HFFc6 (cell line): ENCODE measurements at places on chromosomes 12 and 14.

DNA sequence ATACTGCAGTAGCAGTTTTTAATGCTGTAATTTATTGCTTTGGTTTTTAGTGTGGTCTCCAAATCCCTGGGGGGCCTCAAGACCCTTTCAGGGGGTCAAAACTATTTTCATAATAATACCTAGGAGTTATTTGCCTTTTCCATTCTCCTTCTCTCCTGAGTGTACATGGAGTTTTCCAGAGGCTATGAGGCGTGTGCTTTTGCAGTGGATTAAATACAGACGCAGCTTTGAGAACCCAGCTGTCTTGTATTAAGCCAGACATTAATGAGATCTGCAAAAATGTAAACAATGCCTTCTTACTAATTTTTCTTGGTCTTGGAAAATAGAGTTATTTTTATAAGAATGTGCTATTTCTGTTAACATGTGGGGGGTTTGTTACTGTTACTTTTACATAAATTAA, 68.6 kb downstream of the SLC25A47 start:
- H3K36me3 ChIP-seq, result peaks cover 5% of the 10 kb centered on the region
- H3K27ac ChIP-seq, result peak overlapping the region; percentile 16
- H3K27me3 ChIP-seq, result no peaks in the 10 kb centered on the region
- peaks cover 34% of the 10 kb centered on the region for H3K4me1 ChIP-seq

DNA sequence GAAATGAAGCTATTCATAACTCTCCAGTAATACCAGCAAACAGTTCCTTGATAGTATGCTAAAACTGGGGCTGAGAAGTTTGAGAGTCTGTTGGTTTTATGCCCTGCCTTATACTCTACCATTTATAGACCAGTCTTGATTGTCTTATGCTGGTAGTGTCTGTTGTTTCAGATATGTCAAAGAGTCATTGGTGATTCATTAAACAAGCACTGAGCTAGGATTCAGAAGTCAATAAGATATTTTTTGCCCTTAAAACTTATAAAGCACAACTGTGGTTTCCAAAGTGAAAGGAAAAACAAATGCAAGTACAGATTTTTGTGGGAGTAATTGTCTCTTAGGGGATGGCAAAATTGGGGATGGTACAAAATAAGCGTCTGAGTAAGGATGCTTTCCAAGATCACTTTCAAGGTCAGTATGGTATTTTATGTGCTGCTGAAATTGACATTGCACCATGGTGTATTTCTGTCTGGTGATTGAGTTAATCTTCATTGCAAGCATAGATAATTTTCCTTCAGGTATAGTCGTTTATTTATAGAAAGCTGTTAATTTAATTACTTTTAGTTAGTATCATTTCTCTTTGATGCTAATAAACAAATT, 289.5 kb upstream of the E2F7 start:
- H3K36me3 ChIP-seq, result no peaks in the 10 kb centered on the region
- no peaks in the 10 kb centered on the region for H3K4me1 ChIP-seq
- H3K4me3 ChIP-seq, result no peak overlapping the region
- H3K27me3 ChIP-seq, result peaks cover 4% of the 10 kb centered on the region; the same call in 1 of the 2 replicates
- no peak for DNase-seq

- no peaks in the 10 kb centered on the region; the same call in none of the 2 replicates for H3K27me3 ChIP-seq
- no peak overlapping the region for H3K4me3 ChIP-seq
- no peak for DNase-seq
- H3K36me3 ChIP-seq, result no peaks in the 10 kb centered on the region
- no peak overlapping the region for H3K27ac ChIP-seq
These were observed 193.5 kb upstream of the CNOT2 start for GRCh38 chr12:70049596-70050360.

DNA sequence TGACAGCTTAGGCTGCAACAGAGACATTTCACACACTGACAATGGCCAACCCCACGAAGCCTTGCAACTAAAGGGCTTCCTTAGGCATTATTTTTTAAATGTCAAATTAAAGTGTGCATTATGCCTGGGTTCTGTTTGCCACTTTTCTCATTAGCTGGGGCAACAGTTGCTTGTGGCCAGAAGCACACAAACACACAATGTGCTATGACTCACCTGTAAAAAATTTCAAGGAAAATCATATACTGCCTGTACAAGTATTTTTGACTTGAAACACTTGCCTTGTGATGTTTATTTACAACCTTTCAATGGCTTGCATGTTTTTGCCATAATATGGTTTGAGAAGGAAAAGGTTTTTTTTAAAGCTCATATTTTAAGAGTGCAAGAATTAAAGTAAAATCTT, 1.9 kb downstream of the NTN4 start:
- peaks cover 58% of the 10 kb centered on the region for H3K4me1 ChIP-seq
- peak overlapping the region; percentile 67 for H3K27ac ChIP-seq
- peaks cover 8% of the 10 kb centered on the region for H3K27me3 ChIP-seq
- H3K4me3 ChIP-seq, result peak overlapping the region; percentile 89
- peak; percentile 64 for DNase-seq

DNA sequence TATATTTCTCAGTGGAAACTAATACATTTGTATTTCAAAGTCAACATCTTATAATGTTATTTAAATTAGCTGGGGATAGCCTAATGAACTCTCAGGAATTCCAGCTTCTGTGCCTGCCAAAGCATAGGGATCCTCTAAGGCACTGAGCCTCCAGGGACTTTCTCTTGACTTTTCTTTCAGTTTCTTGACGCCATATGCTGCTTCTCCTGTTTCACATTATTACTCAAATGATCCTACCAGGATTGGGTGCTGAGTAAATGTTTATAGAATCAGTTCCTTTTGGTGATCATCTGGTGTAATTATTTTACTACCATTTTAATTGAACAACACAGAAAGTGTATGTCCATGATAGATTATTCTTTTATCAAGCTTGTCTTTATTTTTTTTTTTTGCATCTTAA, 7.9 kb downstream of the METTL25 start:
- peaks cover 9% of the 10 kb centered on the region for H3K36me3 ChIP-seq
- no peak for DNase-seq
- H3K4me1 ChIP-seq, result peaks cover 17% of the 10 kb centered on the region
- no peaks in the 10 kb centered on the region for H3K27me3 ChIP-seq
- H3K4me3 ChIP-seq, result peak overlapping the region; percentile 52
- peak overlapping the region; percentile 6; the same call in 1 of the 2 replicates for H3K27ac ChIP-seq

GRCh38 chr12:53320352-53321195, 836 bp downstream of the AAAS start:
- peaks cover 2% of the 10 kb centered on the region; the same call in 1 of the 2 replicates for H3K27me3 ChIP-seq
- H3K36me3 ChIP-seq, result 0 out of 2 replicates have a peak, but pooled peaks cover 3% of the 10 kb centered on the region
- peak; percentile 19 for DNase-seq
- peaks cover 41% of the 10 kb centered on the region for H3K4me1 ChIP-seq
- peak overlapping the region; percentile 96 for H3K27ac ChIP-seq
- H3K4me3 ChIP-seq, result peak overlapping the region; percentile 97

DNA sequence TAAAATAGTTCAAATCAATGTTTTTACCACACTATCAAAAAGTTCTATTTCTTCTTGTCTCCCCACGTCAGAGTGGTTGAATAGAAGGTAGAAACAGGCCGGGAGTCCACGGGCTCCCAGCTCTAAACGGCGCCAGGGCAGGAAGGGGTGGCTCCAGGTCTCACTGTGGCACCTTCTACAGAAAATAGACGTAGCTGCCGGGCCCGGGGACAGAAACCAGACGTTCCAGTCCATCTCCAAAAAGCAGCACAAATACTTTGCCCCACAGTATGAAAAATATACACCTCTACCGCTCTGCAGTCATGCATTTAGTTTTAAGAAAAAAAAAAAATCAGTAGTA, 30.9 kb downstream of the CCNK start:
- peaks cover 6% of the 10 kb centered on the region; the same call in 1 of the 2 replicates for H3K36me3 ChIP-seq
- DNase-seq, result no peak
- peaks cover 10% of the 10 kb centered on the region for H3K27me3 ChIP-seq
- H3K4me1 ChIP-seq, result peaks cover 16% of the 10 kb centered on the region

DNA sequence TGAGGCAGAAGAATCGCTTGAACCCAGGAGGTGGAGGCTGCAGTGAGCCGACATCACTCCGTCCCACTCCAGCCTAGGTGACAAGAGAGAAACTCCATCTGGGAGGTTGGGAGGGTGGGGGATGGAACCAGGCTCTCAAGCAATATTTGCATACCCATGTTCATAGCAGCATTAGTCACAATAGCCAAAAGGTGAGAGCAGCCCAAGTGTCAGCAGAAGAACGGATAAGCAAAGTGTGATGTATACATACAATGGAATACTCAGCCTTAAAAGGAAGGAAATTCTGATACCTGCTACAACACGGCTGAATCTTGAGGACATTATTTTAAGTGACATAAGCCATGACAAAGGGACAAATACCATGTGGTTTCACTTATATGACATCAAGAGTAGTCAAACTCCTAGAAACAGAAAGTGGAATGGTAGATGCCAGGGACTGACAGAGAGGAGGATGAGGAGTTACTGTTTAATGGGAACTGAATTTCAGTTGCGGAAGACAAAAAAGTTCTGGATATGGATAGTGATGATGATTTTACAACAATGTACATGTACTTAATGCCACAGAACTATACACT, 11.6 kb downstream of the DAD1 start:
- H3K27me3 ChIP-seq, result no peaks in the 10 kb centered on the region
- peaks cover 39% of the 10 kb centered on the region for H3K4me1 ChIP-seq
- H3K4me3 ChIP-seq, result no peak overlapping the region
- no peak for DNase-seq

GRCh38 chr14:68740788-68741476, 51.9 kb downstream of the ZFP36L1 start:
- no peak for DNase-seq
- no peaks in the 10 kb centered on the region for H3K36me3 ChIP-seq

GRCh38 chr12:97050509-97050908, 143.5 kb downstream of the NEDD1 start:
- H3K36me3 ChIP-seq, result no peaks in the 10 kb centered on the region
- no peak overlapping the region for H3K4me3 ChIP-seq
- no peaks in the 10 kb centered on the region for H3K4me1 ChIP-seq
- H3K27me3 ChIP-seq, result peaks cover 5% of the 10 kb centered on the region; the same call in 1 of the 2 replicates

DNA sequence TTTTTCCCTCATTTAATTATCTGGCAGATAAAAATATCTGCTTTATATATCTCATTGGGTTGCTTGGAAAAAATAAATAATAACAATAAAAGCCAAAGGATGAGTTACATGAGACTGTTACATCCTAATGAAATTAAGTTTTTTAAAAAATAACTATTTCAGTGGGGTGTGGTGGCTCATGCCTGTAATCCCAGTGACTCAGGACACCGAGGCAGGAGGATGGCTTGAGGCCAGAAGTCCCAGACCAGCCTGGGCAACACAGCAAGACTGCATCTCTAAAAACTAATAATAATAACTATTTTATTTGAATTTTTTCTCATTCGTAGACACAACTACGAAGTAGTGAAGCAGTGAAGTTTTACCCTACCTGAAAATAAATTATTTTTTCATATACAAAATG, 103.3 kb downstream of the BCAT1 start:
- no peak for DNase-seq
- no peak overlapping the region for H3K4me3 ChIP-seq
- peaks cover 19% of the 10 kb centered on the region; the same call in 1 of the 2 replicates for H3K36me3 ChIP-seq
- no peaks in the 10 kb centered on the region for H3K27me3 ChIP-seq

DNA sequence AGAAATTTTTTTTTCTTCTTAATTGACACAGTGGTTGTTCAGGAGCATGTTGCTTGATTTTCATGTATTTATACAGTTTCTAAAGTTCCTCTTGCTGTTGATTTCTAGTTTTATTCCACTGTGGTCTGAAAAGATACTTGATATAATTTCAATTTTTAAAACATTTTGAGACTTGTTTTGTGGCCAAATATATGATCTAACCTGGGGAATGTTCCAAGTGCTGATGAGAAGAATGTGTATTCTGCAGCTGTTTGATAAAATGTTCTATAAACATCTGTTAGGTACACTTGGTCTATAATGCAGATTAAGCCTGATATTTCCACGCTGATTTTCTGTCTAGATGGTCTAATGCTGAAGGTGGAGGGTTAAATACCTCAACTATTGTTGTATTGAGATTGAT, 151.4 kb upstream of the IFNG-AS1 start:
- H3K27ac ChIP-seq, result no peak overlapping the region
- no peaks in the 10 kb centered on the region; the same call in 1 of the 2 replicates for H3K27me3 ChIP-seq
- H3K4me3 ChIP-seq, result no peak overlapping the region
- no peak for DNase-seq
- no peaks in the 10 kb centered on the region for H3K4me1 ChIP-seq
- peaks cover 20% of the 10 kb centered on the region for H3K36me3 ChIP-seq

DNA sequence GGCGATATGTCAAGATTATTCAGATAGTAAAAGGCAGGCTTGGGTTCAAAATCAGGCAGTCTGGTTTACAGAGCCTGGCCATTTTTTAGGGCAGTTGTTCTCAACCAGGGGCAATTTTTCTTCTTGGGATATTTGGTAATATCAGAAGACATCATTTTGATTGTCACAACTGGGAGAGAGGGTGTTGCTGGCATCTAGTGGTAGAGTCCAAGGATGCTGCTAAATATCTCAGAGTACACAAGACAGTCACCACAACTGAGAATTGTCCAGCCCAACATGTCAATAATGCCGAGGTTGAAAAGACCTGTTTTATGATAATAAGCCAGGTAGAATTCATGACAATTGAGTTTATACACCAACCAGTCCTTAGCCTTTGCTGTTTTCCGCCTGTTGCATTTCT, 733.9 kb downstream of the NRXN3 start:
- DNase-seq, result no peak
- H3K4me1 ChIP-seq, result no peaks in the 10 kb centered on the region
- no peak overlapping the region for H3K4me3 ChIP-seq

DNA sequence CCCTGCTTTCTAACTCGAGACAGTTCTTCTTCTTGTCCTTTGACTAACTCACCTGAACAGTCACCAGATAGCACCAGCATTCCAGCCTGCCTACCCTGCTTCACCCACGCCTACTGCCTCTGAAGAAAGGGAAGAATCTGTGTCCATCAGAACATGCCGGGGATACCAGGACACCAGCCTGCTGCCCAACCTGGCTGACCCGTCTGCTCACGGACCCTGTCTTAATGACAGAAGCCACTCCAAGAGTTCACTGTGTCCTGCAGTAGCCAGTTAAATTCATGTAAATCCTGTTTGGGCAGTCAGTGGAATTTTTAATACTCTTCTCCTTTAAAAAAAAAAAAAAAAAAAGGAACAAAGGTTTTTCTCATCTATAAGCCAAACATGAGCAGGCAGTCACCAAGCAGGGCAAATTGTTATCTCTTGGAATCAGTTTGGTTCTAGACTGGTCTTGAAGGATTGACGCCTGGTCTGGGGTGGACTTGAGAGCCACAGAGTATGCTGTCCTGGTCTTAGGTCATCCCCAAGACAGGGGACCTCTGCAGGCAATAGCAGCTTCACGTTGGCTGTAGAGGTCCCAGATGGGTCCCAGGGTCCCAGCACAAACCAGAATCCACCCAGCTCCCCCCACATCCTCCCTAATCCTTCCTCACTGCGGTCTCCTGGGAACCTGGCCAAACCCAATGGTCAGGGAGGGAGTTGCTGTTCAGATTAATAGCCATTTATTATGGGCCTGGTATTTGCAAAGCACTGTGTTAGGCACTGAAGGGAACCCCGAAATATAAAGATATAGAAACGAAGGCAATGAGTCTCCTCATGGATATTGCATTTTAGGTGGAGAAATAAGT, 181.1 kb upstream of the HIF1A start:
- H3K4me1 ChIP-seq, result peaks cover 51% of the 10 kb centered on the region
- no peak overlapping the region for H3K4me3 ChIP-seq
- peaks cover 2% of the 10 kb centered on the region; the same call in 1 of the 2 replicates for H3K27me3 ChIP-seq
- DNase-seq, result no peak
- no peak overlapping the region for H3K27ac ChIP-seq
- no peaks in the 10 kb centered on the region for H3K36me3 ChIP-seq

GRCh38 chr14:103246070-103246469, 88.0 kb upstream of the EIF5 start:
- H3K4me3 ChIP-seq, result no peak overlapping the region
- no peak overlapping the region for H3K27ac ChIP-seq
- H3K36me3 ChIP-seq, result no peaks in the 10 kb centered on the region
- H3K27me3 ChIP-seq, result peaks cover 28% of the 10 kb centered on the region
- DNase-seq, result no peak

GRCh38 chr12:62891805-62892549, 43.0 kb downstream of the PPM1H start:
- H3K36me3 ChIP-seq, result peaks cover 7% of the 10 kb centered on the region; the same call in 1 of the 2 replicates
- no peak overlapping the region for H3K4me3 ChIP-seq
- peaks cover 22% of the 10 kb centered on the region for H3K4me1 ChIP-seq
- no peak for DNase-seq
